GM13977 (cell line): ENCODE measurements at places on chromosomes 12 and 14.

DNA sequence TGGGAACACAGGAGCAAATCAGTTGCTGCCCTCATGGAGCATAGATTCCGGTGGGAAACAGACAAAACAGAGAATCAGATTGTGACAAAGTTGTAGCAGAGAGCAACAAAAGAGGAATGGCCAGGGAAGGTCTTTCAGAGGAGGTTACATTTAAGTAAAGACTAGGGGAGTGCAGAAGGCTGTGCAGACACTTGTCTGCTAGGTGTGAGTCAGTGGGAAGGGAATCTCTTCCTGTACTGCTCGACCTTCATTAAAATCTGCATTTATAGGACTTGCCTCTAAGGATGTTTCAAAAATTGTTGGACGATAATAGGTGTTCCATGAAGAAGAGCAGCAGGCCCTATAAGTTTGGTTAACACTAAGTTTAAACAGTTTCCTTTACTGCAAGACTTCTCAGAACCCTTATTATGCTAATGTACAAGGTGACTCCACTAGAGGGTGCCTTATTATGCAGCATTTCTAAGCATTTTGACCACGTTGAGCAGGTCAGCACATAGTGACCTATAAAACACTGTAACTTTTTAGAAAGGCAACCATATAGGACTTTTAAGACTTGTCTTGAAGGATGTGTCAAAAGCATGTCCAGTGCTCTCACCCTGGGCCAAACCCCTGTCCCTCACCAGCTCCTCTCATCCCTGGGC, 91.8 kb upstream of the RIC8B start:
- no peak for DNase-seq

GRCh38 chr14:104383996-104384775, 195.4 kb upstream of the C14orf180 start:
- no peak for DNase-seq

GRCh38 chr12:28140404-28140803, 49.9 kb upstream of the CCDC91 start:
- DNase-seq, result no peak

- peak; percentile 57 for DNase-seq
Measured at GRCh38 chr14:100653409-100653808, 66.2 kb upstream of the BEGAIN start.

GRCh38 chr14:34930591-34931091, 52.2 kb upstream of the SRP54 start:
- no peak for DNase-seq

DNA sequence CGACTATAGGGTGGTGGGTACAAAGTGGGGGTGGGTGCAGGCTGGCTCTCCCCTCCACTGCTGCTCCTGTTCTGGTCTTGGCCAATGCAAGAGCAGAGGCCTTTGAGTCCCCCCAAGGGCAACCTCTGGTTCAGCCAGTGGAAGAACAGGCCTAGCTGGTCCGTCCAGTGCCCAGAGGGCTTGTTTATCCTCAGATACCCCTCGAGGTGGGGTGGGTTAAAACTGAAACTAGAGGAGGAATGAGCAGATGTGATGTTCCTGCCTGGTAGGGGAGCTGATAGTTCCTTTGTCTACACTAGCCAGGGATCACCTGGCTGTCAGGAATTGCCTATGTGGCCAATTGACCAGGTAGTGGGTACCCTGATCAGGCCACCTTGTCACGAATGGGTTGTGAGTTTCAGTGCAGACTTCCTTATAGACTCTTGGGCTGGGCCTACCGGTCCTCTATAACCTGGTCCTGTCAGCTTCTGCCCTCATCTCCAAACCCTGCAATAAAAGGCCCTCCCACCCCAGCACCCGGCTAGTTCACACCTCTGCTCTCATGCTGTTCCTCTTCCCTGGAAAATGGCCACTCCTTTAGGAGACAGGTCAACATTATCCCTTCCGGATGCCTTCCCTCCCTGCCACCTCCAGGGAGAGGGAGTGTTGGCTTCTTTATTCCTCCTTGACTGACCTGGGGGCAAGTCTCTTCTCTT, 10.7 kb upstream of the HSP90AA1 start:
- DNase-seq, result no peak

GRCh38 chr12:97560786-97561618, 98.4 kb downstream of the RMST start:
- DNase-seq, result no peak

DNA sequence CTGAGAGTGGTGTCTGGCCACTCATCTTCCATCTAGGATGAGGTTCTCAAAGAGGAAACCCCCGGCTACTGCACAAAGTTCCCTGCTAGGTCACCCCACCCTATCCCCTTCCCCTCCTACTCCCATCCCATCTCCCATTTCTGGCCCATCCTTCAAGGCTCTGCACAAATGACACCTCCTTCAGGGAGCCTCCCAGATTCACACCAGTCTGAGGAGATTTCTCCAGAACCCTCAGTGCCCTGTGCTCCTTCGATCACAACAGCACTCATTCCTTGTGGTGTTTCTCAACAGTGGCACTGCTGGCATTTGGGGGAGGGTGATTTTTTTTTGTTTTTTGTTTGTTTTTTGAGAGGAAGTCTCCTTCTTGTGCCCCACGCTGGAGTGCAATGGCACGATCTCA, 2.9 kb downstream of the CAMKK2 start:
- no peak for DNase-seq

DNA sequence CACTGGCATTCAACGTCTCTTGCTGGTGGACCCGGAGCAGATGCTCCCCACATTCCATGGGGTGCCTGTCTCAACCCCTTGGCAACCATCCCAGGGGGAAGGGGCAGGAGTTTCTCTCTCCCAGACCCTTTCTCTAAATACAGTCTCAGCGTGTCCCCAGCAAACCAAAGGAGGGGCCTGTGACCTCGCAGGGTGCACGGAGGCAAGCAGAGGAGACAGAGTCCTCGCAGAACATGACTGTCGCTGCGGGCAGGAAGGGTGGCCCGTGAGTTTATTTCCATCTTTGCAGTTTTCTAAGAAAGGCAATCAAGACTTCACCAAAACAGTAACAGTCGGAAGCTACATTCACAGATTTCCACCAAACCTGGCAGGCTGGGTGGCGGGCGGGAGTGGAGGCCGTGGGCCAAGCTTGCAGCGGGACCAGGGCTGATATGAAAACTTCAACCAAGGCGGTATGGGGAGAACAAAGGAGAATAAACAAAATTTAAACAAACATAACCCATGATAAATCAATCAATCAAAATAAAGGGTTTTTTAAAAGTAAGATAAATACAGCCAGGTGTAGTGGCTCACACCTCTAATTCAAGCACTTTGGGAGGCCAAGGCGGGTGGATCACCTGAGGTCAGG, 18.6 kb downstream of the BRF1 start:
- no peak for DNase-seq

DNA sequence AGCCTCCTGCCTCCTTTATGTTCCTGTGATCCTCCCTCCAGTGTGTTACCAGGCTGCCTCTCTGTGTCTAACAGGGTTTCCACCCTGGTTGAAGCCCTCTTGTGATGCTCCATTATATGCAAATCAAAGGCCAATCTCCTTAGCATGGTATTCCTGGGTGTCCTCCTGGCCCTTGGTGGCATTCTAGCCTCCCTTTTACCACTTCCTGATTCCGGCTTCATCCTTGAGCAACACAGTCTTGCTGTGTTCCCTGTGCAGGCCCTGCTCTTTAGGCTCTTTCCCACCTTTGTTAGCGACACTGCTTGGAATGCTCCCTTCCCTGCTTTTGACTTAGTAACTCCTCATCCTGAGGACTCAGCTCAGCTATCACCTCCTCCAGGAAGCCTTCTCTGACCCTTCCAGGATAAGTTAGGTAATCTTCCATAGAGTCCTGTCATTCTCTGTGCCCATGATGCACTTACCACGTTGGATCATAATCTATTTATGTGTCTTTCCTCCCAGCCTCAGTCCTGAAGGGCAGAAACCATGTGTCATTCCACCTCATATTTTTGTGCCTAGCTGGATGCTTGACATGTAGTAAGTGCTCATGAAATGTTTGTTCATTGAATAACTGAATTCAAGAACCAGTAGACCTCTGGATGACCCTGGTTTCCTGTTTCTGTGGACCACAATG, 37.3 kb downstream of the PRKCH start:
- DNase-seq, result no peak

DNA sequence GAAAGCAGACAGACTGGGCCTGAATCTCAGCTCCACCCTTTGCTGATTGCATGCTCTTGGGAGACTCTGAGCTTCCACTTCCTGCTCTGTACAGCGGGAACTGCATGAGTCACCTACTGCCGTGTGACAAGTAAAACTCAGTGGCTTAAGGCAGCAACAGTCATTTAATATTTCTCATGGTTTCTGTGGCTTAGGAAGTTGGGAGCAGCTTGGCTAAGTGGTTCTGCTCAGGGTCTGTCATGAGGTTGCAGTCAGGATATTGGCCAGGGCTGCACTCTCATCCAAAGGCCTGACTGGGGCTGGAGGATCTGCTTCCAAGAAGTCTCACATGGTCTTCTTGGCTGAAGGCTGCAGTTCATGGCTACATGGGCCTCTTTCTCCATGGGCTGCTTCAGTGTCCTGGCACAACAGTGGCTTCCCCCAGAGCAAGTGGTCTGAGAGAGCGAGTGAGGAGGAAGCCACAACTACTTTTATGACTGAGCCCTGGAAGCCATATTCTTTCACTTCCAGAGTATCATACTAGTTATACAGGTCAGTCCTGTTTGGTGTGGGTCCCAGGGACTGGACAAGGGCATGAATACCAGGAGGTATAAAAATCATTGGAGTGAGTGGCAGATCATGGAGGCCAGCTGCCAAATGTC, 49.7 kb downstream of the FAM222A start:
- no peak for DNase-seq

- DNase-seq, result no peak
Measured at GRCh38 chr14:94051115-94051514, 25.0 kb downstream of the OTUB2 start.

- no peak for DNase-seq
Measured at GRCh38 chr14:105793836-105794235, 267.5 kb downstream of the TMEM121 start.

DNA sequence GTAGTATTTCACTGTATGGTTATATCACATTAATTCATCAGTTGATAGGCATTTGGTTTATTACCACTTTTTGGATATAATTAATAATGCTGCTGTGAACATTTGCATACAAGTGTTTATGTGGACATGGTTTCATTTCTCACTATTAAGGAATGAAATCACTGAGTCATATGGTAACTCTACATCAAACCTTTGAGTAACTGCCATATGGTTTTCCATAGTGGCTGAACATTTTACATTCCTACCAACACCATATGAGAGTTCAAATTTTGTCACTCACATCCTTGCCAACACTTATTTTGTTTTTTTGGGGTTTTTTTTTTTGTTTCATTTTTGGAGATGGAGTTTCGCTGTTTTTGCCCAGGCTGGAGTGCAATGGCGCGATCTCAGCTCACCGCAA, 30.2 kb upstream of the EAPP start:
- no peak for DNase-seq

GRCh38 chr12:81077329-81077685, 572 bp upstream of the ACSS3 start:
- no peak for DNase-seq

DNA sequence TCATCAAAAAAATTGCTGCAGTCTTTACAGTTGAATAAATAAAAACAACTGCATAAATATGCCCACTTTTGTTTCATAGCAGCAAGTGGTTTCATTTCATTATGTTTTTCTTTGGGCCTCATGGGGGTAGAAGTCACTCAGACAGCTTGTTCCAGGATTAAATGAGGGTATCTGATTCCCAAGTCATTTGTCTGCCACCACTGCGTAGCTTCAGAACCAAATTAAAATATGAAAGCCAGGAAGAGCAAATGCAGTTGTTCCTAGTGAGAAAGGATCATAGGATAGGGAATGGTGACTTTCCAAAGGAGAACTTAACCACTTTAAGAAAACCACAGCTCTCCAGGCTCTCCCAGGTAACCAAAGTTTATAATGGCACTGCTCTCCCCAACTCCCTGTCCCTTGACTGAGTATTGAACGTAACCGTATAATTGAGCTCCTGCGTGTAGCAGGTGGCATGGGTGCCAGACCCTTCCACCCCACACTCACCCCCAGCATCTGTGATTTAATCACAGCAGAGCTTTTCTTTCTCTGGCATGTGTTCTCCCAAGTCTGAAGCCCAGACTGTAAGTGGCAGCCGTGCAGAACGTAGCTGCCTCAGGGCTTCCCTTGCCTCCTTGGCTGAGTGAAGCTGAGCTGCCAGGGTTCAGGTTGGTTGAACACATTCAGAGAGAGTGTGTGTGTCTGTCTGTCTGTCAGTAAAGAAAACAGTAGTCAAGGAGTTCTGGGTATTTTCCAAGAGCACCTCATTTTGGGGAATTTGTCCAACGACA, 11.3 kb upstream of the KCNH3 start:
- DNase-seq, result no peak

- DNase-seq, result no peak
Measured at GRCh38 chr12:119211884-119212283, 33.2 kb downstream of the HSPB8 start.

- no peak for DNase-seq
Measured at GRCh38 chr12:52353766-52354165, 13.5 kb downstream of the KRT85 start.

DNA sequence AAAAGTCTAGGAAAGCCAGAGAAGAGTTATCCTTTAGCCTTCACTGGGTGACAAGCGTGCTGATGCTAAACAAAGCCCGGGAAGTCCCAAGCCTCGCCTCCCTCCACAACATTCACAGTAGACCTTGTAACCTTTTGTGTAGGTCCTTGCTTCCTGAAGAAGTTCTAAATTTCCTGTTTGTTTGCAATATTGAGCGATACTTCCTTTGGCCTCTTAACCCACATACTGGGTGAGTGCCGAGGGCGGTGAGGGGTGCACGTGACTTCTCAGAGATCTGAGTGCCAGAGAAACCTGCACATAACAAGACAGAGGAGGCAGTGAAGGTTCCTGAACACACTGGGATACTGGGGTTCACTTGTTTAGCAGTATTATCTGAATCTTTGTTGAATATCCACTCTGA, 134.3 kb downstream of the PLXNC1 start:
- DNase-seq, result no peak

GRCh38 chr14:69346710-69347109, 51.4 kb downstream of the ERH start:
- DNase-seq, result no peak

DNA sequence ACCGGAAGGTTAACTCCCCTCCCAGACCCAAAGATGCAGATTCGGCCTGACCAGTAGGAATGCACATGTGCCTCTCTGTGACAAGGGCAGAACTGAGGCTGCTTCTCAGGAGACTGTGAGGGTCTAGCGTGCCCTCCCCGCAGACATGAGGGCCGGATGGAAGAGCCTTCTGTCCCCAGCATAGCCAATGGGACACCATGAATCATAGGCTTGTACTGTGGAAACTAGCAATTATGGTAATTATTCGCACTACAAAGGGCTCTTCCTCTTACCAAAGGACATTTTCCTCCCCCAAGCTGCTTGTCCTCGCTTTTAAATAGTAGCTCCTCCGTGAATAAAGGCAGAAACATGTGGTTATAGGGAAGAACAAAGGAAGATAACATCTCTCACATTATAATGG, 6.2 kb downstream of the COA8 start:
- DNase-seq, result no peak

DNA sequence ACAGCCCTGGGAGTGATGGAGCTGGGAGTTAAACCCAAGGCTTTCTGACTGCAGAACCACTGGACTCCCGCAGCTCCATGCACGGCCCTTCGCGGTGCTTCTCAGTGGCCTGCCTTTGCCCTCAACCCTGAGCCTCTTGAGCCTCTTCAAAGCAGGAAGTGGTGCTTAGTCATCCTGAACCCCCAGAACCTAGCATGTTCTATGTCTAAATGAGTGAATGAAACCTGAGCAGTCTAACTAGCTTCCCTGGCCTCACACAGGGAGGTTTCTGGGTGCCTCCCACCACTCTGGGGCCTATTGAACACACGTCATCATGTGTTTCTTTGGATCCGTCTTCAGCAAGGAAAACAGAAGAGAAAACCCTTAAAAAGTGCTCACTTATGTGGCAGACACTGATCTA, 117.9 kb upstream of the SFSWAP start:
- peak; percentile 89 for DNase-seq
